IPS-NIHi11 (cell line): ENCODE measurements at places on chromosomes 6 and 20.

- no peak for DNase-seq
Measured at GRCh38 chr6:14401246-14401645, 283.7 kb downstream of the CD83 start.

- DNase-seq = no peak
Measured at GRCh38 chr6:70286905-70287304, 16.0 kb downstream of the COL9A1 start.

- DNase-seq = no peak
Measured at GRCh38 chr6:81771097-81771496, 18.6 kb upstream of the TENT5A start.

DNA sequence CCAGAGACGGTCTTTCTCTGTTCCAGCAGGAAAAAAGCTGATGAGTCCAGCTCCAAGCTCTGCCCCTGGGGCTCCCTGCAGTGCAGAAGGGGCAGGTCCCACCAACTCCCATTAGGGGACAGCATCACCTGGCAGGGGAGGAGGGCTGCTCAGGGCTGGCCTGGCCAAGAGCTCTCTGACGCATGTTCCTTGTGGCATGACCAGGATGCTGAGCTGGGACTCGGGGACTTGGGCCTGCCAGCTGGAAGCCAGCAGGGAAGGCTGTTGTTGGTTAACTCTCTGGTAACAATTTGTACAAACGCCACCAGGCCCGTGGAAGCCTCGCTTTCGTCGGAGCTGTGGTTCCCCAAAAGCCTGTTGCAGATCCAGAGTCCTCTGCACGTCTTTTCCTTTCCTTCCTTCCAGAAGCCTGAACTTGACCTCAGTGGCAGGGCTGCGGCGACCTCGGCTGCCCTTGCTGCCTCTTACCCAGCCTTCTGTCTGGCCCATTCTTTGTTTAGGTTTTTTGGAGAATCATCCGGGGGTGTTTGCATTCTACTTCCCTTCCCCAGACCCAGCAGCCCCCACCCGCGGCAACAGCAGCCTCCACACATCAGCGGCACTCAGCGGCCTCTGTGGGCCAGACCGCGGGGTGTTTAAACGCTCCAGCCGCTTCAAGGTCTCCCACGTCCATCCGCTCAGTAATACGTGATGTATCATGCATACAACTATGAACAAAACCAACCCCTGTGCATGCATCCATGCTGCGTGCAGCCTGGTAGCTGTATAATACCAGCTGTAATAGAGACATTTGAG, 63.3 kb downstream of the GNAS-AS1 start:
- DNase-seq = no peak

DNA sequence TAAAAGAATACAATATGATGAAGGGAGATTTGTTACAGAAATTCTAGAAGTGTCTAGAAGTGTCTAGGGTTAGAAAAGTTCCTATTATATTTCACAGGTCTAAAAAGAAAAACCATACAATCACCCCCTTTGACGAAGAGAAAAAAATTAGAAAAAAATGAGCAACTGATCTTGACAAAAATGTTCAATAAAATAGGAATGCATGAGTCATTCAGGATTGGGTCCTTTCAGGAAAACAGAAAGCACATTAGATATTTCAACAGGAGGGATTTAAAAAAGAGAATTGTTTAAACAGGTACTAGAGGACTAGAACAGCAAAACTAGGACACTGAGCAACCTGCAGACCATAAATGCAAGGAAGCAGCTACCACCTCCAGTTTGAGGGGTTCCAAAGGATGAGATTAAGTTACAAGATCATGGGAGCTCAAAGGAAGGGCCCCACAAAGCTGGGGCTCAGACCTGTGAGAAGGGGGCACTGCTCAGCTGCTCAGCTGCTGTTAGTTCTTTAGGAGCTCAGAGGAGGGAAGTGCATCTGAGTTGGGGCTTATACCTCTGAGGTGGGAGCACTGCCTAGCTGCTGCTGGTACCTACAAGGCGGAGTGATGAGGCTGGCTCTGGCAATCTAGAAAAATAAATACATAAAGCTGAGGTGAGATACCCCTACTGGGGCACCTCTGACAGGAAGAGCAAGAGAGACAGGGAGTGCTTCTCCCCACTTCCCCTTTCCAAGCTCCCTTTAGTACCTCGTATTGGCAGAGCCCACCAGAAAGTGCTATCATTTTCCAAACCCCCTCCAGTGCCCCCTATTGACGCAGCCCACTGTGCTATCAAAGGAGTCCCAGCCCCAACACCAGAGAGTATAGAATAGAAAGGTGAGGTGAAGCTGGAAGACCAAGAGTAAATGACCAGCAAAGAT, 27.1 kb upstream of the BEND6 start:
- DNase-seq = no peak

- DNase-seq = no peak
Measured at GRCh38 chr6:33985947-33986346, 159.9 kb downstream of the GRM4 start.

DNA sequence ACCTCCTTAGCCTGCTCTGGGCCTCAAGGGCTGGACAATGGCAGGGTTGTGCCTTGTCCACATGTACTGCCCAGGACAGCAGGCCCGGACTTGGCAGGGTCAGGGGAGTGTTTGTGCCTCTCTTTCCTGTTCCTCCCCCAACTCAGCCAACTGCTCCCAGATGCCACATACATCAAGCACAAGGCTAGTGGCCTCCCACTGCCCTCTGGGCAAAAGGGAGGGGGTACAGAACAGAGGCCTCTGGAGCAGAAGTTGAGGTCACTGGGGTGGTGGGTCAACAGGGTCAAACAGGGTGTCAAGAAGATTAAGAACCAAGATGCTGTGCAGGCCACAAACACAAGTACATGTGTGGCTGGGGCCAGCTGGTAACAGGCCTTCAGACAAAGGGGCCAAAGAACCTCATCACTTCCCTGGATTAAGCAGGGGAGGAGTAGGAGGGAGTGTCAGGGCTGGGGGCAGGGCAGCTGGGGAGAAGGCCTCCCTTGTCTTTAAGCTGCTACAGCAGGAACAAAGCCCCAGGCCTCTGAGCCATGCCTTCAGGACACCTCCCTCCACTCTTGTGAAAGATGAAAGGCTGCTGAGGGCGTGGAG, 36.0 kb downstream of the KCNK5 start:
- DNase-seq = no peak

DNA sequence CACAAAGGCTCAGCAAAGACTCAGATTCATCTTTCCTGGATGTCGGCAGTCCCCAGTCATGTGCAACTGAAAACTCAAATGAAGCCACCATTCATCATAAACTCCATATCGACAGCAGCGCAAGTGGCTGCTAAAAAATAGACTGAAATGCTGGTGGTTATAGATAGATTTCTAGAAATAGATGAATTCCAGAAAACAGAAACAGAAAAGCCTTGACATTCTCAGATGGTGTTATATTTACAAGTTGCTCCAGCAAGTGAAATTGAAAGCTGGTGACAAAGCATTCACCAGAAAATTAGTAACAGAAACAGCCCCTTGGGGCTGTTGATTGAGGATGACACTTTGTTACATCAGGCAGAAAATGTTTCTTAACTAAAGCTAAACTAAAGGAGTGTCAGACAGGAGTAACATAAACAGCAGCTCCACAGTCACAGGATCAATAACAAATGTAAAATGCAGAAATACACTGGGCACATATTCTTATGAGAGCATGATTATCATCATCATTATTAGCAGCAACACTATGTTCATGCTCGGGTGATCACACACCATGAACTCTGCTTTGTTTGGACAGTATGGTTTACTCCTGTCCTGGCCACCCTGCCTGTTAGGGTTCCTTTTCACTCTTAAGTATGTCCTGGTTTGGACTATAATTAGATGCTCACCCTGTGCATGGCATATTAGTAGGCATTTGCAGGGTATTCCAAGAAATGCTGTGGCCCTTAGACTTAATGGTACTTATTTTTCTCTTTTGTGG, 36.4 kb upstream of the SLC35F1 start:
- DNase-seq = no peak

DNA sequence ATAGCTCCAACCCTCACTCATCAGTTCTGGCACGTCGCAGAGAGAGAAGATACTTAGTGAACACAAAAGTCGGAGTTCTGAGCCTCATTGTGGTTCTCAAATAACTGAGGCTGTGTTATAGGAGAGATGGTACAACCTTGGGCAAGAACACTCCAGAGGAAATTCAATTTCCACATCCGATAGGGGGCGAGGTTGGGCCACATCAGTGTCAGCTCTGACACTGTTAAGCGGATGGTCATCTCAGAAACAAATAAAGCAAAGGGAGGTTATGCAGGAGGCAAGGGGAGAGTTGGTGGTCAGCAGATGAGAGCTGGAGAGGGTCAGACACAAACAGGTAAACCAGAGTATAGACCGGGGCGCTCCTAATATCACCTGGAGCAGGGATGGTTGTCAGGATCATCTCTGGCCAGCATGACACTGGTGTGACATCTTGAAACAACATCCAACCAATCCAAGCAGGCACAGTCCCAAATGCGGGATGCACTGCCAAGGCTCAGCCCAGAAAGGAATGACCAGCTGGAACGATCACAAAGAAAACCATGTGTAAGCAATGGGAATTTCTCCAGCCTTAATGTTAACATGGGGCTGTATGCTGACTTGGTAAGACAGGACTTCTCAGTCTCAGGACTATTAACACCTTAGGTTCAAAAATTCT, 331.8 kb downstream of the HACE1 start:
- DNase-seq = peak; percentile 39

- no peak for DNase-seq
Measured at GRCh38 chr6:113744861-113745260, 112.3 kb upstream of the MARCKS start.

DNA sequence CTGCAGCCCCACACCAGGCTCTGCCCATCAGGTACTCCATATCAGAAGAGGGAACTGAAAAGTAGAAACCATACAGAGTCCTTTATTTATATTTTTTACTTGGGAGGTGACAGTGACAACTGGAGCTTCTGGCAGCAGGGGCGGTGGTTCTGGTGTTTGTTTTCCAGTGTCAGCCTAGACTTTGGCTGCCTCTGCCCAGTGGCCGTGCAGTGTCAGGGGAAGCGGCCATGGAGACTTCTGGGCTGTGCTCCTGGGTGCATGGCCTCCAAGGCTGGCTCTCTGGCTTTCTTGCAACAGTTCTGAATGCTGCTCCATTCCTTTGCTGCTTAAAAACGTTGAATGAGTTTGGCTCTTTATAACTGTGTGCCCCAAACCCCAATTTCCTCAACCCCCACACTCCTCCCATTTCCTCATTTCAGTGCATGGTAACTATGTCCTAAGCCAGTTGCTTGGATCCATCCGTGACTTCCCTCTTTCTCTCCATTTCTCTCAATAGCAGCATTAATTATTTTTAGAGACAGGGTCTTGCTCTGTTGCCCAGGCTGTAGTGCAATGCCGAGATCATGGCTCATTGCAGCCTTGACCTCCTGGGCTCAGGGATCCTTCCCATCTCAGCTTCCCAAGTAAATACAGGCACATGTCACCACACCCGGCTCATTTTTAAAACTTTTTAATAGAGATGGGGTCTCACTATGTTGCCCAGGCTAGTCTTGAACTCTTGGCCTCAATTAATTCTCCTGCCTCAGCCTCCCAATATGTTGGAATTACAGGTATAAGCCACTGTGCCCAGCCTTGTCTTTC, 141.1 kb upstream of the SGK1 start:
- DNase-seq = no peak

DNA sequence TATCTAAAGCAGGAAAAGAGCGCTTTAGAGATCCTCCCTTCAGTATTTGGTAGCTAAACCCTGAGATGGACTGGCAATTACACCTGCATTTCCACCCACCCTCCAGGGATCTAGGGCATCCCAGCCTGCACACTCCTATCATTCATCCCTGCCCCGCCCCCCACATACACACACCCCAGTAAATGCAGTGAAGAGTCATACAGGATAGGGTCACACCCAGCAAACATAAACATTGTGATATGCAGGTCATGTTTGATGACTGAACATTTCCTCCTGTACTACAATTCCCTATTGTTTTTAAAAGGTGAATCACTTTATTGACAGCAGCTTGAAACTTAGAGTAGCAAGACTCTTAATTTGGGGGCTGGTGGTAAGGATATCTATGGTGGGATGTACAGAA, 112.9 kb downstream of the FOXO3 start:
- no peak for DNase-seq

DNA sequence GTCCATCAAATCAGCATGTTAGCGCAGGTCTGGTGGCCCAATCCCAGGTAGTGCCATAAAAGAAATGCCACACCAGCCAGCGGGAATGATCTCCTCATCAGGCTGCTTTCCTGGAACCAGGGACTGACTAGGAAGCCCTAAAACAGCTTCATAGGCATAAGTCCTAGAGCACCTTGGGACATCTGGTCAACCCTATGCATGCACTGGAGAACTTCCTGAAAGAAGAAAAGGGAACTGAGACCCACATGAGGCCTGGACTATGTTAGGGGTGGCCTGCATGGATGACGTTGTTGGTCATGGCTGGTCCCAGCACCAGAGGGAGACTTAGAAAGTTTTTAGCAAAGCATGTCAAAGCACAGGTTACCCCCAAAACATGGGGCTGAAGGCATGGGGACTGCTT, 7.6 kb upstream of the KCNK16 start:
- DNase-seq = no peak

DNA sequence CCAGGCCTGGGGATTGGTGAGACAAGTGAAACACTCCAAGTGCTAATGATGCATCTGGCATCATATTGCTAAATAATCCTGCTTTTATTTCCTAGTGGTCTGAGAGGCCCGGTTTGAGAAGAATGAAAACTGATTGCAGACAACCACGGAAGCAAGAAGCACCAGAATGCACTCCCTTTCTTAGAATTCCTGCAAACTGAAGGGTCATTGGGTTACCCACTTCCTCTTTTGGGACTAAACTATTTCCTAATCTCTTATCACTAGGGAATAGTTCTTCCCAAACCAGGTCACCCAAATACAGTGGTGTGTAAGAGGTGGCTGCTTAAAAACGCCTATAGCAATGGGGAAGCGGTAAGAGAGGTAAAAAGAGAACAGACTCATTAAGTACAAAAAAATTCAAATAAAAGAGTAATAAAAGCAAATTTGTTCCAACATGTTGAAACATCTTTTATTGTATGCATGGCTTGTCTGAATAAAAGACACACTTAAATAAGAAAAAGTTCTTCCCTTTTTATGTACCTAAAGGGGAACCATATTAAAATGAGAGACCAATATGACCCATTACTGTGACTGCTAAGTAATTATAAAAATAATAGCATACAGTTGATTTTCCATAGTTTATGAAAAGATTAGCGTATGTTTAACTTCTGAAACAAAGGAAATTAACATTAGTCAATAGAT, 125.8 kb downstream of the MYB start:
- DNase-seq = no peak

- DNase-seq = no peak
Measured at GRCh38 chr20:47161411-47161810, 195.1 kb downstream of the ZMYND8 start.
